SK-N-DZ (cell line): ENCODE measurements at places on chromosomes 3 and 15.

DNA sequence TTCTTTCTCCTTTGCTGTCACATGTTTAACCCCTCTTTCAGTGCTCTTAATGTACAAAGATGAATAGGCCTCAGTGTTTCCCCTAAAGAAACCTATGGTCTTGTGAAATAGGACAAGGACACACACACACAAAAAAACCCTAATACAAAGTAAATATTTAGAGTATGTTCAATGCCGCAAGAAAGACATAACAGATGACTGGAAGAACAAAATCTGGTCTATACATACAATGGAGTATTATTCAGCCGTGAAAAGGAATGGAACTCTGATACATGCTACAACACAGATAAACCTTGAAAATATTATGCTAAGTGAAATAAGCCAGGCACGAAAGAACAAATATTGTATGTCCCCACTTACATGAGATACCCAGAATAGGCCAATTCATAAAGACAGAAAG is 123.1 kb downstream of the ADAM10 start:
- DNase-seq, result no peak

- no peak for DNase-seq
Observed at GRCh38 chr15:89958107-89958805, 42.9 kb upstream of the ZNF710 start.

DNA sequence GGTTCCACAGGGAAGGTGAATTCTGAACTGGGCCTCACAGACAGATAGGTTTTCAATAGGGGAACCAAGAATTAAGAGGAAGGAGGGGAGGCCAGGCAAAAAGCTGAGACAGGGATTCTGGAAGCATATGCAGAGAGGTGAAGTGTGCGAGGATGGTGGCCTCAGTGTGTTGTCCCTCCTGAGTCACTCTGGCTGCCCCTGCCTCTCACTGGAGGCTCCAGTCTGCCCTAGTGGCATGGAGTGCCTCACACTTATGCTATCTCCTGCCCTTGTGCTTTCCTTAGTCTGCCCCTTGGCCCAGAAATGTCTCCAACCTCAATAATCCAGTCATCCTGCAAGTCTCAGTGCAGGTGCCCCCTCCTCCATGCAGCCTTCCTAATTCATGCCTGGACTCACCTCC is 32.2 kb upstream of the RBP1 start:
- DNase-seq, result no peak

- DNase-seq, result no peak
Observed at GRCh38 chr3:182455011-182455410, 338.3 kb upstream of the ATP11B start.

- DNase-seq, result peak; percentile 64
Observed at GRCh38 chr3:56303487-56303886, 164.8 kb downstream of the ERC2 start.

- no peak for DNase-seq
Observed at GRCh38 chr15:56369234-56369633, 4.0 kb downstream of the TEX9 start.

DNA sequence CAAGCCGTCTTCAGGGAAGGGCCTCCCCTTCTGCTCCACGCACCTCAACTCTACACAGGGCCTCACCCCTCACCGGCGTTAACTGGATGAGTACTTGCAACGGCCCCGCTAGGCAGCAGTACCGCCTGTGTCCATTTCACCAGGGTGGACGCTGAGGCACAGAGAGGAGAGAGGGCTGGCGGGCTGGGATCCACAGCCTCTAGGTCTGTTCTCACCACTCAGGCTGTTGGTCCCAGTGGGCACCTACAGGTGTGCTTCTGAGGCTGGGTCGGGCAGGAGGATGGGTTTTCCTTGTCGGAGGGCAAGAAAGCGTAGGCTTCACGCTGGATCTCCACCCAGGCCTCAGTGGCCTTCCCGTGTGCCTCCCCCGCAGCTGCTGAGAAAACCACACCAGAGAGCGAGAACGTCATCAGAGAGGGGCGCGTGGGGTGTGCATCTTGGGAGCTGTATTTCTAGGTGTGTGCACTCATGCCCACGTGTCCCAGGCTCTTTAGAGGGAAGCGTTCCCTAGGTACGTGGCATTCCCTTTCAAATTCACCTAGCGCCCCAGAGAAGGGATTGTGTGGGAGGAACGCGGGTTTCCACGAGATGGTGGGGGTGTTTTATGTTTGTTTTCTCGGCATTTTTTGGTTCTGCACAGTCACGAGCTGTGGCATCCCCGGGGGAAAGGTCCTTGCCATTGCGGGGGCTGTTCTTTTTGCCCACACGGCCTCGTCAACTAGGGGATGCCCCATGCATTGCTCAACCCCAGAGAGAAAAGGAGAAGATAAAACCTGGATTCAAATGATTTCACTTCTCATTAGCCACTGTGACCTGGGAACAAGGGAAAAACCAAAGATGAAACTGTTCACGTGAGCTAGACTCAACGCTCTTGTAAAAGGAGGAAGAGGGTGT is 67.7 kb downstream of the MGLL start:
- no peak for DNase-seq

GRCh38 chr15:73387507-73388255 is 18.9 kb upstream of the HCN4 start:
- no peak for DNase-seq

DNA sequence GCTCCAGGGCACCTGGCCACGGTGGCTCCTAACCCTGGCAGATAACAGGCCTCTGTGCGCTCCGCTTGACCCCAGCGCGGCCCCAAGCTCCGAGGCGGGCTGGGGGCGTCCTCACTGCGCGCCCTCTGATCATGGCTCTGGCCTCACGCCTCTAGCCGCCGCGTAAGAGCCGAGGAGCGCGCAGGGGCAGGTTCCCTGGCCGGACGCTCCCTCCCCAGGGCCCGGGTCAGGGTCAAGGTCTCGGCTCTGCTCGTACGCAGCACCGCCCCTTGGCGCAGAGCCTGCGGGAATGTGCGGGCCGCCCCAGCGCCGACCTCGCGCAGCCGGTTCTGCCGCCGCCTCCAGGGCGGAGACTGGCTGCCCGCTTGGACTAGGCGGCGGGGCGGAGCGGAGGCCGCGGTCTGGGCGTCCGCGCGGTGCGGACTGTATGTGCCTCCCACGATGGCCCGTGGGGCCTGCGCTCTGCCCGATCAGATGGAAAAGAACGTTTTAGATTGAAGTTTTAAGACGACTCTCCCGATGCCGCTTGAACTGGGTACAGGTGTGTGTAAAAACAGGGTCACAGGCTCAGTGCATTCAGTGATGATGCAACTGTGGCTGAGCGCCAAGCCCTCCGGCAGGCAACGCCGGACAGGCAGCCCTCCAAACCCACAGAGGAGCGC is 40.8 kb downstream of the CHST14 start:
- DNase-seq, result peak; percentile 34

- no peak for DNase-seq
Observed at GRCh38 chr3:133991637-133992036, 38.1 kb downstream of the SLCO2A1 start.

DNA sequence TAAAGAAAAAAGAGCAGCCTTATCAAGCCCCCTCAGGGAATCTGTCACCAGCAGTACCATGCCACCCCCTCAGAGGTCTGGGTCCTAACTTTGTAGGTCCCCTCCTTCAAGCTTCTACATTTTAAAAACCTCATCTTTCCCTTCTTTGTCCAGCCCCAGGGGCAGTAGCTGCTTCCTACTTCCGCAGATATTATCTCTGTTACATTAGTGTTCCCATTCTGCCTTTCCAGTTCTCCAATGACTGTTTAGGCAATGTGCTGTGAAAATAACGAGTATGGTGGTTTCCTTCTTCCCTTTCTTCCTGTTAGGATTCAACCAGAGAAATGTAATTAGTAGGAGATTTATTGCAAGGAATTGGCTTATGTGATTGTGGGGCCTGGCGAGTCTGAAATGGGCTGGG is 126.1 kb upstream of the TNIK start:
- peak; percentile 47 for DNase-seq

DNA sequence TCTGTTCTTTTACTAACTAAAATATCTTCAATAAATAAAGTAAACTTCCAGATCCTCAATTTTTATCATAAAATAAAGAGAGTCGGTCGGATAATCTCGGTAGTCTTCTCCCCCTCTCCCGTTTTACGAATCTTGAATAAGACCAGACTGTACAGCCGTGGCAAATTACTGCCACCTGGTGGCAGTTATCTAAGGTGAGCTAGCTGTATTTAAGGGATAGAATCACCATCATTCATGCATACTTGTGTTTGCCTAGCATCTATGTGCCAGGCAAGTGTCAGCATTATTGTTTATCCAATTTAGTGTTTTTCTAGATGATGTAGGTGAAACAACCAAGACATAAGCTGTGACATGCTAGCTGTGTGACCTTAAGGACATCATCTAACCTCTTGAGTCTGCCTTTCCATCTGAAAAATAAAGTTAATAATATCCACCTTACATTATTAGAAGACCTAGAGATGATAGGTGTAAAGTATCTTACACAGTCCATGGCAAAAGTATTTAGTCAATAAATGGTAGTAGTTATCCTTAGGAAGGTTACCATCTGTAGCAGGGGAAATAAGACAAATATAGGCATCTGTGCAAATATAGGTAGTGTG is 21.3 kb downstream of the DUT start:
- peak; percentile 81 for DNase-seq

GRCh38 chr3:127710155-127710941 is 37.6 kb downstream of the ABTB1 start:
- no peak for DNase-seq

DNA sequence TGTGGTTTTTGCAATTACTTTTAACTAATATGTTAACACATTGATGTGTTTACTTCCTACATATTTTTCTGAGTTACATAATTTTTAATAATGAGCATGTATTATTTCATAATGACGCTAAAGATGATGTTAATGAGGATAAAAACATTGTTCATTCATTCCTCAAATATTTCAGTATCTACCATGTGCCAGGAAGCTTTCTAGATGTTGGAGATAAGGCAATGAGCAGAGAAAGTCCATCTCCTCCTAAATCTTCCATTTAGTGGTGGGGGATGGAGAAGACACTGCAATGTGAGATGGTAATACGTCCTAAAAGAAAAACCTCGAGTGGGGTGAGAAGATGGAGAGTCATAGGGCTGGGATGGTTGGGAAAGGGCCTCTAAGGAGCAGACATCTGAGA is 132.7 kb downstream of the MYLK start:
- no peak for DNase-seq

DNA sequence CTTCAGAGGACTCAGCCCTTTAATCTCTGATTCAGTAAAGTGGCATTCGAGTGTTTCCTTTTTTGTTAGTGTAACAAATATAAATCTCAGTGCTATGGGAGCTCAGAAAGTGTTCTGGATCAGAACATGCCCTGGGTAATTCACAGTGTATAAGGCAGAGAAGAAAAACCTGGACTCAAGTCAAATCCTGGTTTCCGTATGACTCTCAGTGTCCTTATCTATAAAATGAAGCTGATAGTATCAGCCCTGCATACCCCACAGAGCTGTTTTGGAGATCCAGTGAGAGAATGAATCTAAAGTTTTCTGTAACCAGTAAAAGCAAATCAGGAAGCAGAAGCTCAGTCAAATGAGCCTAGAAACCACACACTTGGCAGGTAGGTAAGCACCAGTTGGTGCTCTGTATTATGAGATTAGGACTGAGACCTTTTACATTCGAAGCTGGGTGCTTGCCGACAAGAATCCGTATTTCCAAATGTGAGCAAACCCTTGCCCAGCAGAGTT is 67.2 kb downstream of the IL1RAP start:
- no peak for DNase-seq

GRCh38 chr3:149509526-149509925 is 35.0 kb downstream of the TM4SF4 start:
- no peak for DNase-seq

- DNase-seq, result no peak
Observed at GRCh38 chr15:32668942-32669341, 27.4 kb downstream of the SCG5 start.

DNA sequence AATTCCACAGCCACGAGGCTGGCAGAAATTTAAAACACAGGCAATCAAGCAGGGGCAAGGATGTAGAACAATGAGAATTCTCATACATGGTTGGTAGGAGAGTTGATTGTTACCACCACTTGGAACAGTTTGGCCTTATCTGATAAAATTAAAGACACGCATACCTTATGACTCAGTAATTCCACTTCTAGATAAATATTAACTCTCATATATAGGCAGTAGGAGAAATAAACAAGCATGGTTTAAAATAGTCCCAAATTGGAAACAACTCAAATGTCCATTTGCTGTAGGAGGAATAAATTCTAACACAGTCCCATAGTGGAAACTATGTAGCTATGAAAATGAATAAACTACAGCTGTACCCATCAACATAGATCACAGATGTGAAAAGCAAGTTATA is 42.3 kb upstream of the USP3 start:
- no peak for DNase-seq

GRCh38 chr3:113626503-113627371 is 69.7 kb downstream of the USF3 start:
- peak; percentile 52 for DNase-seq

- no peak for DNase-seq
Observed at GRCh38 chr3:95654570-95655362, 1159.6 kb upstream of the EPHA6 start.

DNA sequence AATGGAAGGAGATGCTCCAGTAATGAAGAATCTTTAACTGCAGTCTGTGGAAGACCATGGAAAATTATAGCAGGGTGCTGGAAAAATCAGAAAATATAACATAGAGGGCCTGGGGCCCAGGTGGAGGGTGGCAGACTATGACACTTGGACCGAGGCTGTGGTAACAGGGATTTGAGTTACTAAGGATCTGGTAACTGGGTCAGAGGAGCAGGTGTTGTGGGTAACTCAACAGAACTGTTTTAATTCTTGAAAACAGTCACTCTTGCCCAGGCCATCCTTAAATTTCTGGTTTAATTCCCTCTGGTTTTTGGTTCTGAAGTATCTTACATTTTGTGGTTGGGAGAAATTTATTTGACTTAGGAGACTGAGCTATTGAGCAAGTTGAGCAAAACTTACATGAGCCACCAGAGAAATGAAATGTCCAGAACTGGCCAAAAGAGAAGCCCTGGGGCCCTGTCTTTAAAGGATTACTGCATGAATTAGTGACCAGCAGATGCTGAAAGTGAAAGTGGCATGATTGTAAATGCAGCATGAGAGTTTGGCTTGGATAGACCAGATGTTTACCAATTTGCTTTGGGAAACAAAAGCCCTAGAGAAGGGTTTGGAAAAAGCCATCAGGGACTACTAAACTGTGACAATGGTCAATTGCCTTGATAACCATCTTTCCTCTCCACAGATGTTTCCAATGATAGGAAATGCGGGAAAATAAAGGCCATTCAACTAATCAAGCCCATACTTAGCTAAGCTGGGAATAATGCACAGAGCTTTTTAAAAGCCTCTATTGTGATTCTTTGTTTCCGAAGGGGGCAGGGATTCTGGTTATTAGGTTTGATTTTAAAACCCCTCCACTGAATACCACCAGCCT is 374.9 kb upstream of the TGFBR2 start:
- DNase-seq, result no peak

DNA sequence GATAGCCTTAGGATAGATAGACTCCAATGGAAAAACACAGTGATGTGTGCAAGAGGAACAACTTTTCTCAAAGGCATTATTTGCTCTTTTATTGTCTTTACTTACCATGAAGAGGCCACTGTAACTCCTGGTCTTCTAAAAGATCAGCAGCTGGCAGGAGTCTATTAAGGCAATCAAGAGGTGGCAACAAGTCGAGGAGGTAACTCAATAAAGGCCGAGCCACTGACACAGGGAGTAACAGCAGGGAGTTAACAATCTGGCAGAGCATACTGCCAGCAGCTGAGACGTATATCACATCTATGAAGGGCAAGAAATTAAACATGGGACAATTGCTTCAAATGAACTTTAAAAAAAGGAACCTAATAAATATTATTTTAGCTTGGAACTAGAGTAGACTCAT is 106.2 kb downstream of the HERC1 start:
- DNase-seq, result no peak
